NCI-H446 (cell line): ENCODE measurements at places on chromosomes 7 and 10.
A peak's percentile ranks its signal among the peaks of the same experiment; 100 is the strongest.

GRCh38 chr7:1123715-1124114, 35.8 kb downstream of the GPER1 start:
- no peak for DNase-seq

DNA sequence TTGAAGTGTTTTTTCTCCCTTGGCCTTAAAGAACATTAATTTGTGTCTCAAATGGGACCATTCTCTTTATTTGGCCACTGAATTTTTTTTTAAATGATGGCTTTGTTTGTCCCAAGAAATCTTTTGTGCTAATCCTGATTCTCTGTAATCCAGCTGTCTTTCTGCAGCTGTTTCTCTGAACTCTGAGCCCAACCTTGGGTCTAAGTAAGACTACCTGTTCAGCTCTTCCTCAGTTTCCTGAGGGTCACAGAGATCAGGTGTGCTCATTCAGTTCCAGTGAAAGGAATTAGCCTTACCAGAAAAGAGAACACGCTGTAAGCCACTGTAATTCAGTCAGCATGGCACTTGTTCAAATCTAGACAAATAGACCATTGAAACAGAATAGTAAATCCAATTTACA, 94.2 kb downstream of the ANKIB1 start:
- DNase-seq, result no peak

GRCh38 chr7:101165958-101166647, 734 bp upstream of the VGF start:
- DNase-seq, result no peak

DNA sequence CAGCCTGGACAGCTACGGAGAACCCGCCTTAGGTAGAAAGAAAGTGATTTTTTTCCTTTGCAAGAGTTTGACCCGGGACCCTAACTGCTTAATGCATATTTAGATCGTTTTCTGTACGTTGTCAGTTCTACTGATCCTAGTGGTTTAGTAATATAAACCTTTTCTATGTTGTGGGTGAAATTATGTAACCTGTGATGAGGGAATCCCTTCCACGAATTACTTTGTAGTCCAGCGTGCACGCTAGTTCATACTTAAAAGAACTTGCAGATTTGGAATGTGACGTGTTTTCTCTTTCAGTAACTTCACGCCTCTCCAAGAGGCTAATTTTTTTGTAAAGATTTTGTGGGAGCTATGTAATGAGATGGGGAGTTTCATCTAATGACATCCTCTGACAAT, 705 bp downstream of the SLF2 start:
- no peak for DNase-seq

- DNase-seq, result no peak
Observed at GRCh38 chr7:78620920-78621319, 822.3 kb downstream of the PHTF2 start.

DNA sequence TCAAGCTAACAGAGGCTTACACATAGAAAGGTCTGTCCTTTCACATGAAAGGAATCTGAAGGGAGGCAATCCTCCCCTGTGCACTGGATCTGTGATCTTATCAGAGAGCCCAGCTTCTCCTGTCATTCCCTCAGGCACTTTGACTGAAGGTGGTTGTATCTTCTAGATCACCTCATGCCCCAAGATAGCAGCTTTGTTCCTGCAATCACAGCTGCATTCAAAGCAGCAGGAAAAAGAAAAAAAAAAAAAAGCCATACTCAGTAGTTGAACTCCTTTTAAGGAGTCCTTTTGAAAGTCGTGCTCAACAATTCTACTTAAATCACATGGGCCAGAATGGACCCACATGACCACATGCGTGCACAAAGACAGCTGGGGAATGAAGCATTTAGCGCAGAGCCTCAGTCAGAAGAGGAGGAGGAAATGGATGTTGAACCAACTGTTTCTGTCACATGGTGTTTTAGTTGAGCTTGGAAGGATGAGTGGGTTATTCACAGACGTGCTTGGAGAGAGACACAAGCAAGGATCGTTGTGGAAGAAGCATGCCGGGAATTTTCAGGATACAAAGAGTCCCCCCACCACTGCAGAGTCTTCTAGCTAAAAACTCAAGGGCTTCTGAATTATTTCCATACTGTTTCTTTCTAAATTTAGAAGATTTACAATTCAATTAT, 13.0 kb upstream of the PFKP start:
- no peak for DNase-seq

- peak; percentile 36 for DNase-seq
Observed at GRCh38 chr10:31770307-31770902, 158.2 kb downstream of the ARHGAP12 start.

DNA sequence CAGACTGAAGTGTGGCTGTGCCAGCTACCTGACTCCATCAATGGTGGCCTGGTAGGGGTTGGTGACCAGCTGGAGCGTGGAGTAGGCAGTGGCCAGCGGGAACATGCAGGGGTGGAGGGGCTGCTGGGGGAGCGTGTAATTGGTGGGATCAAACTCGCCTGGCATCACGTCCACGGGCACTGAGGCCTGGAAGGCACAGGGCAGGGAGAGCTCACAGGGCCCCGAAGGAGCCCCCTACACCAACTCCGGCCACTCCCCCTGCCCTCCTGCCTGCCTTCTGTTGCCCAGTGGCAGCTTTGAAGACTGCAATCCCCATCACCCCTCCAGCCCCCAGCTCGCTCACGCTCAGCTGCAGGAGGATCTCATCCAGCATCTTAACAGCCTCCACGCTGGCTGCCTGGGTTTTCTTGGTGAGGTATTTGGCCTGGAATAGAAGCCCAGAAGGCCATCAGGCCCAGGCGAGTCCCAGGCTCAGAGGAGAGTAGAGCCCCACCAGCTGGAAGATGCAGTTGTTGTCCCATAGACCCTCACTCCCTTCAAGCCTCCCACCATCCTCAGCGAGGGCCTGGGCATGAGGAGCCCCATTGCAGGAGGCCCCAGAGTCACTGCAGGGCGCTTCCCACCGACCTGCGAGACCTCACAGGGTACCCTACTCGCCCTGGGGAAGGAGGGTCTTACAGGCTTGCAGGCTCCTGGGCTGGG, 7.1 kb downstream of the POLD2 start:
- DNase-seq, result no peak

DNA sequence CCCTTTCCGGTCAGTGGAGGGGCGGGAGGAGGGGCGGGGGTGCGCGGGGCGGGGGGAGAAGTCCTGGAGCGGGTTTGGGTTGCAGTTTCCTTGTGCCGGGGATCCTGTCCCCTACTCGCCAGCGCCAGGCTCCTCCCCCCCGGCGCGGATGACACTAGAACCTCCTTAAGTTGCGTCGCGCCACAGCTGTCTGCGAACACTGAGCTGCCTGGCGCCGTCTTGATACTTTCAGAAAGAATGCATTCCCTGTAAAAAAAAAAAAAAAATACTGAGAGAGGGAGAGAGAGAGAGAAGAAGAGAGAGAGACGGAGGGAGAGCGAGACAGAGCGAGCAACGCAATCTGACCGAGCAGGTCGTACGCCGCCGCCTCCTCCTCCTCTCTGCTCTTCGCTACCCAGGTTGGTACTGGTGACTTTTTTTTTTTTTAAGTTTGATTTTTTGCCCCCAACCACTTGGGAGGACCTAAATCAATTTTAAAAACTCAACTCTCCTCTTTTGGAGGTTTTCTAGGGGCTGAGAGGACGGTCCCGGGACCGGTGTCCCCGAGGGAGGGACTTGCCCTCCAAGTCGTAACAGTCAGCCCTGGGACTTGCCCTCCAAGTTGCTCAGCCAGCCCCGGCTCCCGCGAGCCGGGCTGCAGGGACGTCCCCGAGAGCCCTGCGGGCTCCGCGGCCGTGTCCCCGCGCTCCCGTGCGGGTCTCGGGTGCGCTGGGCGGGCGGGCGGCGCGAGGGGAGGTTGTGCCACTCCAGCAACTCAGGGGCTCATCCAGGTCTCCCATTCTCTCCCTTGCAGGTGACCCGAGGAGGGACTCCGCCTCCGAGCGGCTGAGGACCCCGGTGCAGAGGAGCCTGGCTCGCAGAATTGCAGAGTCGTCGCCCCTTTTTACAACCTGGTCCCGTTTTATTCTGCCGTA, at the start of gene GATA3:
TSS of gene GATA3 (plus strand) at position 195 of the 914 bp plus-strand sequence. CDS start 968 bp downstream, outside the sequence.
- no peak for DNase-seq

- DNase-seq, result no peak
Observed at GRCh38 chr10:4217187-4217586, 432.2 kb upstream of the KLF6 start.

- no peak for DNase-seq
Observed at GRCh38 chr7:6259257-6259656, 13.2 kb downstream of the CYTH3 start.
